ENCODE measurements at places on chromosomes 3 and 15. TPM values are rescaled to one million over a fixed set of nuclear protein-coding genes. Genes with fewer than 3 reads are reported as not detected.

LRIG1 gene
- 8.5 TPM for total RNA-seq

GRCh38 chr3:59364496-59364895 lies 314.7 kb upstream of the CFAP20DC start:
- DNase-seq = no peak

DNA sequence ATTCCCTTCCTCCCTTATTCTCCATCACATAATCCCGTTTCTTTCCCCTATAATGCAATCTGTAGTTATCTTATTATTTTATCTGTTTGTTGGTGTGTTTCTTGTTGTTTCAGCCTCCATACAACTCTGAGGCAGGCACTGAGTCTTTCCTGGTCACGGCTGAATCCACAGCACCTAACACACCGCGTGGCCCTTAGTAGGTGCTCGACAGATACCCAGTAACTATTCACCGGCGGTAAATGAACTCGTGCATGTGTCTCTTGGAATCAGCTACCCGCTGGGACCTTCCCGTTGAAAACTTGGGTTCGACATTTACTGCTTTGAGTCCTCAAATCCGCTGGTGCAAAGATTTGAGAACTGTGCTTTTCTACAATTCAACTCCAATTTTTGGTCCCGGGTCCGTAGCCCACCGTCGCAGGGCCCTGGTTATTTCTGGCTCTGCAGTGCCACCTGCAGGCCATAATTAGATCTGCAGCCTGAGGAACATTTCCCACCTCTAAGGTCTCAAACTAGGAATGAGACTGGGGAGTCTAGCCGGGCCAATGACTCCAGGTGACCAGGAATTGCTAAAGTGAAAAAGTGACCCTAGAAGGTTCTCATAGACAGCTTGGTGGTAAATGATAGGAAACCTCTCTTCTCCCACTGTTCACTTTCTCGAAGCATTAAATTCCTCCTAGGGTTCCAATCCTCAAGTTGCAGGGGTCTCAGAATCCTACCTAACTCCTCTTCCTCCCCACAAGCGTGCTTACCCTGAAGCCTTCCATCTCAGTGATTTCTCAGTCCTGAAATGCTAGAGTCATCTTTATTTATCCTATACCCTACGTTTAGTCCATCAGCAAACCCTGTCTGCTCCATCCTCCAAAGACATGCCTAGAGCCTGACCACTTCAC lies 40.0 kb upstream of the TRH start:
- no peak for DNase-seq

- DNase-seq = no peak
These were observed 13.8 kb upstream of the OR5K3 start for GRCh38 chr3:98376631-98377030.

GRCh38 chr3:141305436-141305835 lies 62.9 kb upstream of the ZBTB38 start:
- no peak for DNase-seq

DNA sequence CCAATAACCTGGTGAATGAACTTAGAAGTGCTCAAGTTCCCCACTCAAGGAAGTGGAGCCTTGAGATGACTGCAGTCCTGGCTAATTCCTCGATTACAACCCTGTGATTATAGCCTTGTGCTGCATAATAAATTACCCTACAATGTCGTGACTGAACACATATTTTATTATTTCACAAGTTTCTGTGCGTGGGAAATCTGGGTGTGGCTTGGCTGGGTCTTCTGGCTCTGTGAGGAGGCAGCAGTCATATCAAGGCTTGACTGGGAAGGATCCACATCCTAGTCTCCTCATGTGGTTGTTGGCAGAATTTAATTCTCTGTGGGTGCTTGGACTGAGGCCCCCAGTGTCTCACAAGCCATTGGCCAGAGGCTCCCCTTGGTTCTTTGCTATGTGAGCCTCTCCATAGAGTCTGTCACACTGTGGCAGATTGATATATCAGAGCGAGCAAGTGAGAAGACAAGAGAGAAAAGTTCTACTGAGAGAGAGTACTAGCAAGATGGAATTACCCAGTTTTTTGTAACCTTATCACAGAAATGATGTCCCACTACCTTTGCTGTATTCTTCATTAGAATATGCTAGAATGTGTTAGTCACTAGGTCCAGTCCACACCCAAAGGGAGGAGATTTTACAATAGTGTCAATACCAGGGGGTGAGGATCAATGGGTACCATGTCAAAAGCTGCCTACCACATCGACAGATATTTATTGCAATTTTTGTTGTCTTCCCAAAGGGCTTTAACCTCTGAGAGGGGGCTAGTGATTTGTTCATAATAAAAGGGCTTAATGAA lies 102.8 kb upstream of the TBC1D5 start:
- no peak for DNase-seq

Data from activated naive CD8-positive, alpha-beta T cell treated with anti-CD3 and anti-CD28 coated beads for 36 hours (primary cell).